HFFc6 (cell line): ENCODE measurements at places on chromosomes 2 and 18. TPM values are rescaled to one million over a fixed set of nuclear protein-coding genes. Genes with fewer than 3 reads are reported as not detected.
A peak's percentile ranks its signal among the peaks of the same experiment; 100 is the strongest.

MYO5B gene
- 0.17 to 0.32 TPM in 2 of 3 replicates, not detected in the other for total RNA-seq

GKN1 gene
- total RNA-seq, result not detected in 2 replicates

PTMA gene
- total RNA-seq, result 532 to 715 TPM (median 624 TPM) in 3 replicates

SLC35F5 gene
- 115 to 133 TPM (median 127 TPM) in 3 replicates for total RNA-seq

TEX44 gene
- total RNA-seq, result not detected in 3 replicates

NCKAP5 gene
- 0.10 and 3.8 TPM in 2 replicates for total RNA-seq

DNA sequence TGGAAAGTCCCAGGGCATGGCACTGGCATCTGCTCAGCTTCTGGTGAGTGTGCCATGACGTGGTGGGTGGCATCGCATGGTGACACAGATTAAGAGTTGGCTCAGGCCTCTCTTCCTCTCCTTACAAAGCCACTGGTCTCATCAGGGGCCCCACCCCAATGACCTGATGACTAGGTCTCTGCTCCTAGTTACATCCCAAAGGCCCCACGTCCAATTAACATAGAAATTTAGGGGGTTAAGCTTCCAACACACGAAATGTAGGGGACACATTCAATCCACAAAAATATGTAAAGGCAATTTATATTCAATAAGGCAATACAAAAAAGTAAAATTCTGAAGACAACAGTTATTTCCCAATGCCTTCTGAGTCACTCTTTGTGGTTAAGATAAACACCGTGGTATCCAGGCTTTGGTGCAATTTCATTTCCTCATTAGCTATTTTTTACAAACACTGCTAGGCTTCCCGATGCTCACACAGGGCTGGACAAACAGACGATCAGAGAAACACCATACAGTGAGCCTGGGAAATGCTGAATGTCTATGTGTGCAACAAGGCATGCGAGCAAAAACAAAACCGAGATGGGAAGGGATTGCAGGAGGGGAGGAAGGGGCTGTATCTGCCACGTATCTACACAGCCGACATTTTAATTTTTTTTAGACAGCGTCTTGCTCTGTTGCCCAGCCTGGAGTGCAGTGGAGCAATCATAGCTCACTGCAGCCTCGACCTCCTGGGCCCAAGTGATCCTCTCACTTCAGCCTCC, 67.2 kb downstream of the MBP start:
- peak overlapping the region; percentile 84 for H3K27ac ChIP-seq
- peak overlapping the region; percentile 60 for H3K4me3 ChIP-seq
- H3K27me3 ChIP-seq, result no peaks in the 10 kb centered on the region; the same call in 1 of the 2 replicates
- H3K36me3 ChIP-seq, result peaks cover 5% of the 10 kb centered on the region; the same call in 1 of the 2 replicates
- peak; percentile 85 for DNase-seq
- H3K4me1 ChIP-seq, result peaks cover 81% of the 10 kb centered on the region

DNA sequence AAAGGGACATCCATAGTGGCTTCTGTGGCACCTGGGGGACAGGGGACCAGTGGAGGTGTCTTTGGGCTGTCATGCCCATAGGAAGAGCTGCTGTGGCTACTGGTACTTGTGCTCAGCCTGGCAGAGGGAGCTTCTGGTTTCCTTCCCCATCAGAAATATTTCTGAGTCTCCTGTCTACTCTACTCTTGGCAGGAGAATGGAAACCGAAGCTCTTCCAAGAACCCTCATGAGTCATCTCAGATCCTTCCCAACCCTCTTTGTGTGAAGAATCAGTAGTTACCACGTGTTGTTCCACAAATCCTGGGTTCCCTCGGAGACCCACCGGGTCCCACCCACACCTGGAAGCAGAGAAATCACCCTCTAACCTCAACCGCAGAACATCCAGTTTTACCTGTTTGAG, 234.9 kb downstream of the FHOD3 start:
- H3K27ac ChIP-seq, result peak overlapping the region; percentile 66
- H3K4me3 ChIP-seq, result no peak overlapping the region
- H3K36me3 ChIP-seq, result peaks cover 20% of the 10 kb centered on the region
- H3K27me3 ChIP-seq, result peaks cover 2% of the 10 kb centered on the region; the same call in 1 of the 2 replicates
- peaks cover 35% of the 10 kb centered on the region for H3K4me1 ChIP-seq

DNA sequence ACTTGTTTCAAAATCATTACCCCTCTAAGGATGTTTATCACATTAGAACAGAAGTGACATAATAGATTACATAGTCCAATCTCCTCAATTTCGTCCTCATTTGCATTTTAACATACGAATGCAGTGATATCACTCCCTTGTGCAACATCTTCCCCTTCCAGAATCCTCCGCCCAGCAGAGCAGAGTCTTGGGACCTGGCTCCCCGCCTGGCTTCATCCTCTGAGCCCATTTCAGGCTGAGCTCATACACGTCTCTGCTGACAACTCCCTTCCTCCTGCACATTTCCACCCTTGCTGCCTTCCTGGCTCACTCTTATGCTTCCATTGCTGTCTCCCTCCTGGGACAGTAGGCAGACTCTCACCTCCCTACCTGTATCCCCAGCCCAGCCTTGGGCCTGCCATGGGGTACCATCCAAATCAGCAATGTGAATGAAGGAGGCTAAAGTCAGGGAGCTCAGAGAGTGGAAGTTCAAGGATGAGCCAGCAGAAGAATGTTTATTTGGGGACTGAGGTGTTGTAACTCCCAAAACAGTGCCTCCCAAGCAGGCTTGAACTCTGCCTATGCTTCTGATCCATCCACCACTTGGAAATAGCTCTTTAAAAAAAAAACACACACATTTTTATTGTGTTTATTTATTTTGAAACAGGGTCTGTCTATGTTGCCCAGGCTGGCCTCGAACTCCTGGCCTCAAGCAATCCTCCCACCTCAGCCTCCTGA, 165.2 kb downstream of the TMEM200C start:
- no peak overlapping the region for H3K27ac ChIP-seq
- no peak overlapping the region for H3K4me3 ChIP-seq
- H3K36me3 ChIP-seq, result no peaks in the 10 kb centered on the region
- no peak for DNase-seq

- no peak overlapping the region for H3K4me3 ChIP-seq
- H3K27ac ChIP-seq, result no peak overlapping the region
- DNase-seq, result no peak
- no peaks in the 10 kb centered on the region for H3K4me1 ChIP-seq
- no peaks in the 10 kb centered on the region for H3K27me3 ChIP-seq
- 0 out of 2 replicates have a peak, but pooled peaks cover 4% of the 10 kb centered on the region for H3K36me3 ChIP-seq
Observed at GRCh38 chr2:103364177-103364576, 602.3 kb downstream of the TMEM182 start.

DNA sequence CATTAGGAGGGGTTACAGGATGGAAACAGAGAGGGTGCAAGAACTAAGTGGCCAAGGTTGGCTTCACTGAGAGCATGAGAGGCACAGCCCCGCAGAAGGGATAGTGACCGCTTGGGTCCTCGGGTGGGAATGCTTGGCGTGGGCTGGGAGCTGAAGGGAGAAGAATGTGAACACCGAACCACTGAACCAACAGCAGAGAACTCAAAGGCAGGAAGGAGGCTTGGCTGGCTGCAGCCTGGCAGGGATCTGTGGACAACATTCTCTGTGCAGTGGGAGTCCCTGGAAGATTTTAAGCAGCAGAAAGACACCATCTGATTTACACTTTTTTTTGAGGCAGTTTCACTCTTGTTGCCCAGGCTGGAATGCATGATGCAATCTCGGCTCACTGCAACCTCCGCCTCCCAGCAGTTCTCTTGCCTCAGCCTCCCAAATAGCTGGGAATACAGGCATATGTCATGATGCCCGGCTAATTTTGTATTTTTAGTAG, 33.9 kb downstream of the SOWAHC start:
- no peaks in the 10 kb centered on the region for H3K36me3 ChIP-seq
- H3K4me3 ChIP-seq, result no peak overlapping the region
- 0 out of 2 replicates have a peak overlapping the region, but pooled peaks have one; percentile 4 for H3K27ac ChIP-seq
- peaks cover 23% of the 10 kb centered on the region for H3K27me3 ChIP-seq
- H3K4me1 ChIP-seq, result peaks cover 8% of the 10 kb centered on the region

- no peak overlapping the region for H3K27ac ChIP-seq
- no peak overlapping the region for H3K4me3 ChIP-seq
- H3K27me3 ChIP-seq, result peaks cover 11% of the 10 kb centered on the region
Observed at GRCh38 chr2:38653715-38654527, 12.0 kb upstream of the GALM start.

GRCh38 chr18:7272311-7273049, 41.6 kb downstream of the LRRC30 start:
- H3K27me3 ChIP-seq, result peaks cover 10% of the 10 kb centered on the region
- peak; percentile 31 for DNase-seq
- H3K4me1 ChIP-seq, result peaks cover 16% of the 10 kb centered on the region
- H3K4me3 ChIP-seq, result no peak overlapping the region; the same call in 1 of the 2 replicates

GRCh38 chr18:28771849-28772248, 594.9 kb upstream of the CDH2 start:
- peaks cover 65% of the 10 kb centered on the region for H3K4me1 ChIP-seq
- DNase-seq, result no peak
- H3K27me3 ChIP-seq, result no peaks in the 10 kb centered on the region

DNA sequence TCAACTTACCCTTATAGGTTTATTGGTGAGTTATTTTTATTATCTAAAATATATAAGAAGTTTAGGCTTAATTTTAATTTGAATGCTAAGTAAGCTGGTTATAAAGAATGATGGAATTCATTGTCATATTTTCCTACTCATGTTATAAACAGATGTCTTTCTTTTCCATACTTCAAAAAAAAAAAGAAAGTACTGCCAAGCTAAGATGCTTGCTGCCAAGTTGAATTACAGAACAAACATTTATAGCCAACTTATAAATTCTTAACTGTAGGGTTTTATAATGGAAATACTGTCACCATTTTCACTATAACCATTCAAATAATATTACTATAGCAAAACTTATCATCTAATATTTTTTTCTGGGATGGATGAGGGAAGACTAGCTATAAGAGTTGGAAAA, 676.0 kb downstream of the NRXN1 start:
- no peaks in the 10 kb centered on the region for H3K4me1 ChIP-seq
- H3K27me3 ChIP-seq, result no peaks in the 10 kb centered on the region
- H3K36me3 ChIP-seq, result no peaks in the 10 kb centered on the region
- DNase-seq, result no peak
- no peak overlapping the region for H3K27ac ChIP-seq

DNA sequence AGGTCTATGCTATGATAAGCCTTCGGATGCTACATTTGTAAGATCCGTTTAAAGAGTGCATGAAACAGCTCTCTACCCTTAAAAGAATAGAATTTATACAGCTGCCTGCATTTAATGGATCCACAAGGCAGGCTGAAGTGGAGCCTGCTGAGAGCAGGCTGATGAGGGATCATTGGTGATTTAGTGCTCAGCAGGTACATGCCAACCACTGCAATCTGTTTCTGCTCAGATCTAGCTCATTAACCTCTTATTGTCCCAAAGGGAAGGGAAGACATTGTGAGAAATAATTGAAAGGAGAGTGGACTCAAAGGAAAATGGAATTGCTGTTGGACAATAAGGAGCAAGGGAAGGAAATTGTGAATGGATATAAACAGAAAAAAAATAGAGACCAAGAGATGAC, 822.6 kb downstream of the TRIB2 start:
- no peak for DNase-seq
- no peak overlapping the region for H3K4me3 ChIP-seq
- no peaks in the 10 kb centered on the region for H3K4me1 ChIP-seq
- no peaks in the 10 kb centered on the region for H3K36me3 ChIP-seq
- no peaks in the 10 kb centered on the region for H3K27me3 ChIP-seq
- H3K27ac ChIP-seq, result no peak overlapping the region

DNA sequence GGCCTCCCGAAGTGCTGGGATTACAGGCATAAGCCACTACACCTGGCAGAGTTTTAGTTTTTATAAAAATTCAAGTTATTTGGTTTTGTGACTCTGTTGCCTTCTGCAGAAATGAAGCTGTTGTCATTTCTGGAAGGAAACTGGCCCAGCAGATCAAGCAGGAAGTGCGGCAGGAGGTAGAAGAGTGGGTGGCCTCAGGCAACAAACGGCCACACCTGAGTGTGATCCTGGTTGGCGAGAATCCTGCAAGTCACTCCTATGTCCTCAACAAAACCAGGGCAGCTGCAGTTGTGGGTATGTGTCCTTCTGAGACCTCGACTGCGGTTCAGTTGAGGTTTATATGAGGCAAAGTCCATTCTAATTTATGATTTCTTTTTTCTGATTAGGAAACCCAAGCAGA, 7.2 kb downstream of the MTHFD2 start:
- H3K4me1 ChIP-seq, result peaks cover 35% of the 10 kb centered on the region
- H3K4me3 ChIP-seq, result no peak overlapping the region
- peak overlapping the region; percentile 7; the same call in 1 of the 2 replicates for H3K27ac ChIP-seq

DNA sequence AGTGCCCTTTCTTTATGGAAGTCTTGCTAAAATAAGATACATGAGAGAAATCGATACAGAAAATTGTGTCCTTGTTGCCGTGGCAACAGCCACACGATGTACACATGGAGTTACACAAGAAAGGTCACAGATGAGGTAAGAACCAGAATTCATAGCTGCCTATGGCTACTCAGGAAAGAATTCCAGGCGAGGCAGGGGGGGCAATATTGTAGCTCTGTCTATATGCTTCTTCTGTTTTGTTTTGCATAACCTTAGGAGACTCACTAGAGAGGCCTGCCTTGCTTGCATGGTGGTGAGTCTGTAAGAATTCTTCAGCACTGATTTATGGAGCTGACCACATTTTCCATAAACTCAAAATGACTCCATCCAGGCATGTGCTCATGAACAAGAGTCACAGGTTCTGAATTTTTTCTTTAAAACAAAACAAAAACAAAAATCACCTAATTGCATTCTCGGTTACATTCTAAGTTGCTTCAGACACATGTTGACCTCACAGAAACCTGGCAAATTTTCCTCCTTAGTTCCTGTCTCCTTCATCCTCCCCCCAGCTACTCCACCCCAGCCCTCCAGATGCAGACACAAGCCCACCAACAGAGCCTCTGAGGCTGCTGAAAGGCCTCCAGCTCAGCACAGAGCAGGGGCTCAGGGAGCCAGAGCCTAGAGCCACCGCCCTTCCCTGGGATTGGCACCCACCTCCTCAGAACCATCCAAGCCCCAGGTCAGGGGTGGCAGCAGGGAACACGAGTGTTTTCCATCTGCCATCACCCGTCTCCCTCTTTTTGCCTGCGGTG, 183.5 kb downstream of the ANTXR1 start:
- no peaks in the 10 kb centered on the region; the same call in 1 of the 2 replicates for H3K27me3 ChIP-seq
- peaks cover 48% of the 10 kb centered on the region for H3K36me3 ChIP-seq
- H3K27ac ChIP-seq, result peak overlapping the region; percentile 98
- peak overlapping the region; percentile 38 for H3K4me3 ChIP-seq
- peaks cover 38% of the 10 kb centered on the region for H3K4me1 ChIP-seq

DNA sequence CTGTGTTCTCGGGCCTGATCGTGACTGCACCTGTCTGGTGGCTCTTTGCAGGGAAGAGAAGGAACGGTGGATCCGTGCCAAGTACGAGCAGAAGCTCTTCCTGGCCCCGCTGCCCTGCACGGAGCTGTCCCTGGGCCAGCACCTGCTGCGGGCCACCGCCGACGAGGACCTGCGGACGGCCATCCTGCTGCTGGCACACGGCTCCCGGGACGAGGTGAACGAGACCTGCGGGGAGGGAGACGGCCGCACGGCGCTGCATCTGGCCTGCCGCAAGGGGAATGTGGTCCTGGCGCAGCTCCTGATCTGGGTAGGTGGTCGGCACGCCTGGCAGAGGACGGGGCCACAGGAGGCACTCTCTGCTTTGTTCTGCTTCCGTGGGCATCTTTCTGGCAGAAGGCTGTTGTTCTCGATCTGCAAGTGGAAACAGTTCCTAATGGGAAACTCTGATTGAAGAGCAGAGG, 48.0 kb downstream of the GBX2 start:
- H3K36me3 ChIP-seq, result peaks cover 11% of the 10 kb centered on the region; the same call in 1 of the 2 replicates
- no peaks in the 10 kb centered on the region; the same call in 1 of the 2 replicates for H3K27me3 ChIP-seq
- no peak for DNase-seq
- no peak overlapping the region for H3K27ac ChIP-seq

GRCh38 chr18:62795813-62796212, 80.5 kb downstream of the PHLPP1 start:
- H3K36me3 ChIP-seq, result no peaks in the 10 kb centered on the region
- no peak overlapping the region for H3K4me3 ChIP-seq
- no peak overlapping the region; the same call in 1 of the 2 replicates for H3K27ac ChIP-seq
- no peaks in the 10 kb centered on the region for H3K27me3 ChIP-seq
- DNase-seq, result no peak
- H3K4me1 ChIP-seq, result peaks cover 18% of the 10 kb centered on the region

- H3K27me3 ChIP-seq, result peaks cover 1% of the 10 kb centered on the region; the same call in 1 of the 2 replicates
- H3K27ac ChIP-seq, result peak overlapping the region; percentile 85
- no peak overlapping the region for H3K4me3 ChIP-seq
- no peak for DNase-seq
Observed at GRCh38 chr2:46170026-46170425, 127.2 kb upstream of the EPAS1 start.
